ENCODE measurements at places on chromosomes 16 and 17.

- no peak for DNase-seq
These were observed 25.4 kb downstream of the PELP1 start for GRCh38 chr17:4678448-4679026.

- no peak for DNase-seq
These were observed 14.2 kb upstream of the TEKT5 start for GRCh38 chr16:10708969-10709368.

DNA sequence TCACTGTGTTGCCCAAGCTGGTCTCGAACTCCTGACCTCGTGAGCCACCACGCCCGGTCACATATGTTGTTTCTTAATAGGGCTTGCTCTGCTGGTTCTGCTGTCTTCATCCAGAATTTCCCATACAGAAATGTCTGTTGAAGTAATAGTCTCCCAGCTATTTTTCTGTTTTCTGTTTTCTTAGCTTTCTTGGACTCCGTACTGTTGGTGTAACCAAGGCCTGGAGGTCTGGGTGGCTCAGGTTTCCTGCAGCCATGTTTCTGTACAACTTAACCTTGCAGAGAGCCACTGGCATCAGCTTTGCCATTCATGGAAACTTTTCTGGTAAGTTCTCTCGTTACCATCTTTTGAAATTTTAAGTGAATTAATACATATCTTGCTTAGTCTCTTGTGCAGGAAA, 2.8 kb downstream of the SF3B3 start:
- no peak for DNase-seq

DNA sequence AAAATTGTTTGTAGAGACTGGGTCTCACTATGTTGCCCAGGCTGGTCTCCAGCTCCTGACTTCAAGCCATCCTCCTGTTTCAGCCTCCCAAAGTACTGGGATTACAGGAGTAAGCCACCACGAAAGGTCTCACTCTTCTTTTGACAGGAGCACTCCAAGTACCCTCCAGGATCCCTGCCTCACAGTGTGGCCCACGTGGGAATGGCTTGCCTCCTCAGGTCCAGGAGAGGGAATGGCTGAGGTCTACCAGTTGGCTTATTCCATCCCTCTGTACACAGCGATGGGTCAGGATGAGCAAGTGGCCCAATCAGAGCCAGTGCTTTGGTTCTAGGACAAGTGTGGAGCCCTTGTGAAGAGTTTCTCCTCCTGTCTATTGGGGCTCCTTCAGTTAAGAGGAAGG, 73.7 kb upstream of the ZNF423 start:
- DNase-seq: no peak

- DNase-seq: no peak
These were observed 9.2 kb upstream of the NF1 start for GRCh38 chr17:31085563-31085962.

DNA sequence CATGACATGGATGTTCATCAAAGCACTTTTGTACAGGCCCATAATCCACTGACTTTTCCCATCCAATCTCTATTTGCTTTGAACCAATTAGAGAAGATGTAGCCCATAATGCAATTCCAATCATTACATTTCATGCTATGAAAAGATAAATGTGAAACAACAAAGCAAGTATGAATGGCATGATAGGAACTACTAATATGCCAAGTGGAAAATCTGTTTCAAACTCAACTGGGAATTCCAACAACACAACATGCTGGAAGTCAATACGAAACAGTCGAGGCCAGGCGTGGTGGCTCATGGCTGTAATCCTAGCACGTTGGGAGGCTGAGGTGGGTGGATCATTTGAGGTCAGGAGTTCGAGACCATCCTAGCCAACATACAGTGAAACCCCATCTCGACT, 39.6 kb upstream of the TMEM97 start:
- no peak for DNase-seq

- DNase-seq: no peak
These were observed 29.6 kb downstream of the NTN1 start for GRCh38 chr17:9050801-9051401.

- no peak for DNase-seq
These were observed 10.0 kb downstream of the SPOP start for GRCh38 chr17:49667854-49668253.

GRCh38 chr16:9612267-9612666, 520.8 kb downstream of the HAPSTR1 start:
- DNase-seq: no peak

- DNase-seq: no peak
These were observed 502 bp downstream of the SMPD3 start for GRCh38 chr16:68447653-68448359.

- DNase-seq: no peak
These were observed 82.1 kb upstream of the CNTNAP4 start for GRCh38 chr16:76195056-76195455.

GRCh38 chr17:74454197-74455024, 12.0 kb upstream of the CD300A start:
- no peak for DNase-seq
